ENCODE measurements at places on chromosomes 6 and 20.

DNA sequence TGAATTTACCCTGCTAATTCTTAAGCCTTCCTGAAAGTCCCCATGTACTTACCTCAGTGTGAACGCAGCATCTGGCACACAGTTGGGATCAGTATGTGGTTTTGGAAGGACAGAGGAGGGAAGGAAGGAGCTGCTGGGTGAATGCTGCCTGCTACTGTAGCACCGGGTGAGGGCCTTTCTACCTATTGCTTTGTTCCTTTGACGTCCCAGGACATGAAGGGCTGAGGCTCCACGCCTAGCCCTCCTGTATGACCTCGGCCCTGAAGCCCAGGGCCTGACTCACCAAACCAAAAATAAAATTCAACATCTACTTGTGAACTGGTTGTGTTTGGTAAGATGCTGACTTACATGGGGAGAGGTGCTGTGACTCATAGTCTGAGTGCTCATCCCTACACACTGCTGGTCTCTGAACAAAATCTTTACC lies 51.1 kb downstream of the ARID1B start:
- DNase-seq = peak; percentile 44

DNA sequence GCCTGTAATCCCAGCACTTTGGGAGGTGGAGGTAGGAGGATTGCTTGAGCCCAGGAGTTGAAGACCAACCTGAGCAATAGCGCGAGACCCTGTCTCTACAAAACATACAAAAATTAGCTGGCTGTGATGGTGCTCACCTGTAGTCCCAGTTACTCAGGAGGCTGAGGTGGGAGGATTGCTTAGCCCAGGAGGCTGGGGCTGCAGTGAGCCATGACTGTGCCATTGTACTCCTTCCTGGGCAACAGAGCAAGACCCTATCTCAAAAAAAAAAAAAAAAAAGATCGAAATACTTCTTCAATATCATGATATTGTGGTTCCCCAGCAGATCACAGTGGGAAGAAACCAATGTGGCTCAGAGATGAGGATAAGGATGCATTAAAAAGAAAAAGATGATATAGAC lies 47.6 kb downstream of the SOBP start:
- no peak for DNase-seq

DNA sequence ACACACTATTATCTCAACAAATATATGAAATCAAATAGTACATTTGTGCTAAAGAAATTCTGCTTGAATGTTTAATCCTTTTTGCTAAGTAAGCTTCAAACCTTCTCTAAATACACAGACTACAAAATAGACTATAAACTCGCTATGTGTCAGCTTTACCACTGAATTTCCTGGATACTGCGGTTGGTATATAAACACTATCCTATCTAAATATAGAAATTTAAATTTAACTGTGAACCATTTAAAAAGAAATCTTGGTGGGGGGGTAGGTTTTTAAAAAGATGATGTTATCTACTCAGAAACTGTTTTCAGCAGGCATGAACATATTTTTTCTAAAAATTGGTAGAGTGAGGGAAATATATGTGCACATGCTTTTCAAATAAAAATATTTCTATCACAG lies 306.5 kb upstream of the RUNX2 start:
- DNase-seq = no peak

DNA sequence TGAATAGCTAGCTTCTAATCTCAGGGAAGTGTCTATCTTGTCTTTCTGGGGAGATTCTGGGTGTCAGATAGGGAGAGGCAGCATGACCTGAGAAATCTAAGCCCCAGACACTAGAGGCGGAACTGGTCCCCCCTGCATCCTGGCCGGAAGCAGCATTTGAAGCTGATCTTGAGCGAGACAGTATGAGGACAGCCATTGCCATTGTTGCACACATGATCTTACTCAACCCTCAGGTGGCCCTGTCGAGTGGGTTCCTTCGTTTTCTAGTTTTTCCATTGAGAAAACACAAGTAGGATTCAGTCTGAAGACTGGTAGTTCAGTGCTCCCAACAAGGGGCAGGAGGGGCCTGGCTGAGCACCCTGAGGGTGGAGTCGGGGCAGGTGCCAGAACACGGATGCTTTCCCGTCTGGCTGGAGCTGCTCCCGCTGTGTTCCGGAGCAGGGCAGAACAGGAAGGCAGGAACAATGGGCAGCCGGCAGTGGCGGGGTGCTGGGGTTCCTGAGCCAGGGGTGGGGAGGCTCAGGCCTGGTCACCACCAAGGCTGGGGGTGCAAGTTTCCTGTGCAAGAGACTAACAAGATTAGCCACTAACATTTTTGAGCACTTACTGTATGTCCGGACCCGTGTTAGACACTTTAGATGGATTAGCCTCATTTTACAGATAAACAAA lies 7.9 kb upstream of the SDCBP2 start:
- peak; percentile 88 for DNase-seq

DNA sequence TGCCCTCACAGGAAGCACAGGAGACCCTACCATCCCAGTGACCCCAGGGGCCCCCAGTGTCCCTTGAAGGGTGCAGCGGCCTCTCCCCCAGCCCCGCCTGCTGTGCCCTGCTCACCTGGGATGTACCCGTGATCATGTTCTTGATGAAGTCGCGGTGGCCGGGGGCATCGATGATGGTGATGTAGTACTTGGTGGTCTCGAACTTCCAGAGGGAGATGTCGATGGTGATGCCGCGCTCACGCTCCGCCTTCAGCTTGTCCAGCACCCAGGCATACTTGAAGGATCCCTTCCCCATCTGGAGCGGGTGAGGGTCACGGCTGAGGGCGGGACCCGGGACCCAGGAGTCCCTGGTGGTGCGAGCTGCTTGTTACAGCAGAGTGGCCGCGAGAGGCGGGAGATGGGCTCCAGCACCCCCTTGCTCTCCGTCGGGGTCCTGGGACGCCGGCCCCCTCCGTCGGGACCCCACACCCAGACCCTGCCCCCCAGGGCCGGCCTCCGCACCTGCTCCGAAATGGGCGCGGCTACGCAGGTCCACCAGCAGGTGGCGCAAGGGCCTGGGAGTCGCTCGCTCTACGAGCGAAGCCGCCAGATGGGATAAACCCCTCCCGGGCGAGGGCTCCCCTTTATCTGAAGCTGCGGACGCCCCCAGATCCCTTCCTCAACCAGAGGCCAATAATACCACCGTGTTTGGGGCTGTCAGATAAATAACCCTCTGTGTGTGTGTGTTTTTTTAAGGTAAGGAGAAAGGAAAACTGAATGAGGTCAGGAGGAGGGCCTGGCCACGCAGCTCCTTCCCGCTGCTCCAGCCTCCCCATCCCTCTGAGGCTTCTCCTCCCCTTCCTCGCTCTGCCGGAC lies 2.9 kb downstream of the EEF1A2 start:
- DNase-seq = peak; percentile 79

GRCh38 chr20:47818996-47819609 lies 33.8 kb upstream of the SULF2 start:
- DNase-seq = no peak

- no peak for DNase-seq
These were observed 4.6 kb upstream of the GUCA1B start for GRCh38 chr6:42199106-42199981.

Measured in Right ventricle myocardium superior (tissue), 1 donor.